ENCODE measurements at places on chromosomes 7 and 10.

DNA sequence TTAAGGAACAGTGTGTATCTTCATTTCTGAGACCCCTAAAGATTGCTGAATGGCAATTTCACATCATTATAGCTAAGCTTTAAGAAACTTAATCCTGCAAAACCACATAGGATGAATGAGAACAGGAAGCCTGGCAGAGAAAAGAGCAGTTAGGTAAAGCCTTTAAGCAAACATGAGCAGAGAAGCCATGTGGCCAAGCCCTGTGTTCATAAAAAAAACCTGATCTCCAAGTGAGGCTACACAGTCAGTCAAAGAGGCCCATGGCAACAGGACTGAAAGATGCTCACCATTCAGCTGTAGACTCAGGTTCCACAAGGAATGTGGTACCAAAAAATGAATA, 9.3 kb downstream of the LIPA start:
- no peak for DNase-seq

DNA sequence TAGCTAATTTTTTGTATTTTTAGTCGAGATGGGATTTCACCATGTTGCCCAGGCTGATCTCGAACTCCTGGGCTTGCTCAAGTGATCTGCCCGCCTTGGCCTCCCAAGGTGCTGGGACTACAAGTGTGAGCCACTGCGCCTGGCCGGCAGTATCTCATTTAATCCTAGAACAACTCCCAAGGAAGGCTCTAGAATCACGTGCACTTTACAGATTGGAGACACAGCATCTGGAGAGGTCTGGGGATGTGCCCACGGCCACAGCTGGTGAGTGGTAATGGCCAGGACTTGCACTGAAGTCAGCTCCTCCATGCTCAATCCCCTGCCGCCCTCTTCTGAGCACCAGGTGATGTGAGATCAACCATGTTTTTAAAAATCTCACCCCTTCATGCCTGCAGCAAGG, 43.1 kb downstream of the CARD11 start:
- no peak for DNase-seq

- no peak for DNase-seq
Measured at GRCh38 chr7:34162027-34162565, 256.8 kb downstream of the BMPER start.

DNA sequence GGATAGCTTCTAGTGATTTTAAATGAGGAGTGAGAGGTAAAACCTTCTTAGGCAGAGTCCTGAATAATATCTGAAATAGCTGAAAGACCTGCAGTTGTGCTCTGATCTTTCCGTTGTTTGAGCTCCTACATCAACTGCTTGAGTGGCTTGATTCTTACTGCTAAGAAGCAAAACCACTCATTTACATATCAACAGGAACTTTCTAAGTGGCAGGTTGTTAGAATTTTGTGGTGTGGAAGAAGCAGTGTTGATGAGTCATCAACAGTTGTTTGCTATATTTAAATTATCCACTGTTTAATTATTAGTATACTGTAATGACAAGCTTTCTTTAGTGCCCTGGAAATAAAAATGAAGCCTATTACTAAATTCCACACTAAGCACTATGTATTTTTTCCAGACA, 689.5 kb downstream of the DNAJB9 start:
- no peak for DNase-seq

DNA sequence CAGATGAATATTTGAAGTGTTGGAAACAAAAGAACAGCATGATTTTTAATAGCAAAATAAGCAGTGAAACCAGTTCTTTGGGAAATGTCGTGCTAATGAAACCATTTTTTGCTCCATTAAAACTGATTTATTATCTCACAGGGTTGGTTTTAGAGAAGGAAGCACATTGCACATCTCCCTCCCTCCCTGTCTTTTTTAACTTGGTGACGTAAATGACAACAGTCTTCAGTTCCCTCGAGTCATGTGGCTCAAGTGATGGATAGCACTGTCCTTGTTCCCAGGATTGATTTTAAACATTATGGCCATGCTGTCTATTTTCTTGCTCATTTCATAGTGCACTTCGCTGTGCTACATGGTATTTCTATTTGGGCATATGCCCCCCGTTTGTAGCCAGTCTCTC, 105.9 kb downstream of the DOCK1 start:
- no peak for DNase-seq

GRCh38 chr10:77970869-77971803, 44.6 kb upstream of the DLG5 start:
- DNase-seq, result no peak

DNA sequence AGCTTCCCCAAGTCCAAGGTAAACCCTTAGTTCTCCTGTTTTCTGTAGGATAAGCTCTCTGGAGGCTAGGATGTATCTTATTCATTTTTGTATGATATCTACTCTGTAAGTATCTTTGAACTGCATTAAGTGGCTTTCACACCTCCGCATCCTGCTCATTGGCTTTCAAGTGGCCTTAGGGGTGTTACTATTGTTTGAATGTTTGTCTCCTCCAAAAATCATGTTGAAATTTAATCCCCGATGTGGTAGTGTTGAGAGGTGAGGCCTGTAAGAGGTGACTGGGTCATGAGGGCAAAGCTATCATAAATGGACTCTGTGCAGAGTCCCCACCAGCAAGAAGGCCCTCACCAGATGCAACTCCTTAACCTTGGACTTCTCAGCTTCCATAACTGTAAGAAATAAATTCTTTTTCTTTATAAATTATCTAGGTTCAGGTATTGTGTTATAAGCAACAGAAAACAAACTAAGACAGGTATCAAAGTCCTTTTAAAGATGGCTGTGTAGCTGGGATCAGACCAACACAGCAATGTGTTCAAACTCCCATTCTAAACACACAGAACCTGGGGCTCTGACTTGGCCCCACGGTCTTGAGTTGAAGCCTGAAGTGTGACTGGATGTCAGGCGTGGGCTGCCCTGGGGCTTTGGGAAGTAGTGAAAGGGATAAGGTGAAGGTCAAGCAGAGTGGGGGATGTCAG, 25.9 kb downstream of the TBXAS1 start:
- DNase-seq, result no peak

DNA sequence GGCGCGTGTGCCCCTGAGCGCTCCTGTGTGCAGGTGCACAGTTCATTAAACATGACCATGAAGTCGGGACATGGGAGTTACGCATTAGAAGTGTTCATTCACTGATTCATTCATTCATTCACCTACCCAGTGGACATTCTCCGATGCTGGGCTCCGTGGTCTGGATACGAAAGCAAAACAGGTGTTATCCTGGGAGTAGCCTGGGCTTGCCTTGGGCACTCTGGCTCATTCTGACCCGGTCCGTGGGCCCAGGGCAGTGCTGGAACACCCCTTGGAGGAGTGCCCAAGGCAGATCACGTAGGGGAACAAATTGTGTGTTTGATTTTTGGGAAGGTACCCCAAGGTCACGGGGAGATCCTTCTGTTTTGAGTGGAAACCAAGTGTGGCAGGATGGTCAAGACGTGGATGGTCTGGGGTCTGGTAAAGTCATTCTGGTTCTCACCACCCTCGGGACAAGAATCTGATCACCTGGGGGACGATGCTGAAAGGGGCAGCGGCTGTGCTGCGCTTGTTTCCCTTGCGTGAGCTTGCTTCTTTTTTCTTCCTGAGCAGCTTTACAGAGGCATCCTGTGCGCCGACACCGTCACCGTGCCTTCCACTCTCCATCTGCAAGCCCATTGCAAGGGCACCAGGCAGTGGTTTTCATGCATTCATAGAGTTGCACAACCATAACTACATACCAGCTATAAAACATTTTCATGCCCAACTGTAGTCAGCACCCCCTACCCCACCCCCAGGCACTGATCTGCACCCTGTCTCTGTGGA, 10.1 kb downstream of the ELFN1 start:
- no peak for DNase-seq

DNA sequence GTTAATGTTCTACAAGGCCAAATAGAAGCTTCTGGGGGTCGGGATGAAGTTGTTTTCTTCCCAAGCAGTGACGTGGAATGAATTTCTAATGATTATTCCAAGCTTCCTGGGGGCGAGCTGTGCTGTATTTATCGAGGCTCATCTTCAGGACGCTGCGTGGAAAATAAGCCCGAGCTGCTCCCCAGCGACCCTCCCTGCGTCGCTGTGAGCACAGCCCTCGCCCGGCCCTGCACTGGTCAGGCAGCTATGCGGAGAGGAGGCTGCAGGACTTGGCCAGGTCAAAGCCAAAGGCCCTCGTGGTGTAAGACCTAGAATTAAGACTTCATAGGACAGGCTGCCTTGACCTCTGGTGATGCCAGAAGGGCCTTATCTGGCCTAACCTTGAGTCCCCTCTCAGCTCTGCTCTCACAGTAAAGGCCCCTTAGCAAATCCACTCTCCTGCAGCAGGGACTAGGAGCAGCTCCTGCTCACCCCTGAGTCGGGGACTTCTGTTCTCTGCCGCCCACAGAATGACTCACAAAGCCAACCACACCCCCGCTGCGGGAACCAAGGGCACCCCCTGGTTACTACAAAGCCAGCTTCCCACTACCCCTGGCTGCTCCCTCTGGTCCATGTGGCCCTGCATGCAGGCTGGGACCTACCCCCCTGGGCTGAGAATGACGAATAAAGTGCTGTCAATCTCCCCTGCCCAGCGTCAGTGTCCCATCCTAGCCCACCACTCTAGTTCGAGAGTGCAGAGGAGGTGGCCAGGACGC, 501.6 kb downstream of the TCERG1L start:
- no peak for DNase-seq

- no peak for DNase-seq
Measured at GRCh38 chr7:20399521-20399920, 68.8 kb downstream of the ITGB8 start.

- DNase-seq, result no peak
Measured at GRCh38 chr7:67847092-67847787, 850.6 kb downstream of the TYW1 start.

DNA sequence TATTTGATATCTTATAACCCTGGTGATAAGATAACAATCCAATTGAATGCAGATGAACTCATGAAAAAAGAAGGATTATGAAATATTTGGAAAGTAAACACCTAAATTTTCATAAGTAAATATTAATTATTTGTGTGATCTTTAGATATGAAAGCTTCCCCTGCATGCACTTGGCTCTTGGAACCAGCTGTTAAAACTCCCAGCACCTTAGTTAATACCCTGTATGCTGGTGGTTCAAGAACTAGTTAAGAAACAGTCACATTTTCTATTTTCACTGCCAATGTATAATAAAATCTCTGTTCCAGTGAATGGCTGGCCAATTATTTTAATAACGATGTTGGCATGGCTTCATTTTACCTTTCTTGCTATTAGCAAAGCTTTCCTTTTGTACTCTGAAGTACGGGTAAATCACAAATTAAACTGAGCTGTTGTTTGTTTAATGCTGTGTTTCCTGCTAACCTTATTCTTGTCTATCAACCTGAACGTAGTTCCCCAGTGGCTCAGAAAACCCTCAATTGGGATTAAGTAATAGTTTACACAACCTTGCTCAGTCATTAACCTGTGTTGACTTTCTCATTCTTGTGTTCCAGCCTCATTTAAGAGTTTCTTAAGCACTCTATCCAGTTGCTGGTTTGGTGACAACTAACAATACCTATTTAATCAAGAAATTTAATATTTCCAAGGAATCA, 38.9 kb downstream of the MET start:
- DNase-seq, result no peak

GRCh38 chr10:61812052-61812721, 89.3 kb upstream of the ARID5B start:
- no peak for DNase-seq

DNA sequence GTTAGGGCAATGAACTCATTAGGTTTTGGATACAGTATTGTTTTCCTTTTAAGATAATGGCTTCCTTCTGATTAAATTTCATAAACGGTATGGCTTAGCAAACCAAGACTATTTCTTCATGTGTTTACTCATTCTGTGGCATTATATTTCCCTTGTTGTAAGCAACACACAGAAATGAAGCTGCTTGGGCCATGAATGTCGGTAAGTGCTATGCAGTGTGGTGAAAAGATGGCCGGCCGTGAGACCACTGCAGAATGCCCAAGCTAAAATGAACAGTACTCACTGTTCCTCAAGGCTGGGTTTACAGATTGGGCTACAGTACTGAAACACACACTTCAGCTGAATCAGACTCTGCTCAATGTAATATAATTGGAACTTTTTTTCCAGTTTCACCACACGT, 8.1 kb downstream of the APBB1IP start:
- DNase-seq, result no peak

DNA sequence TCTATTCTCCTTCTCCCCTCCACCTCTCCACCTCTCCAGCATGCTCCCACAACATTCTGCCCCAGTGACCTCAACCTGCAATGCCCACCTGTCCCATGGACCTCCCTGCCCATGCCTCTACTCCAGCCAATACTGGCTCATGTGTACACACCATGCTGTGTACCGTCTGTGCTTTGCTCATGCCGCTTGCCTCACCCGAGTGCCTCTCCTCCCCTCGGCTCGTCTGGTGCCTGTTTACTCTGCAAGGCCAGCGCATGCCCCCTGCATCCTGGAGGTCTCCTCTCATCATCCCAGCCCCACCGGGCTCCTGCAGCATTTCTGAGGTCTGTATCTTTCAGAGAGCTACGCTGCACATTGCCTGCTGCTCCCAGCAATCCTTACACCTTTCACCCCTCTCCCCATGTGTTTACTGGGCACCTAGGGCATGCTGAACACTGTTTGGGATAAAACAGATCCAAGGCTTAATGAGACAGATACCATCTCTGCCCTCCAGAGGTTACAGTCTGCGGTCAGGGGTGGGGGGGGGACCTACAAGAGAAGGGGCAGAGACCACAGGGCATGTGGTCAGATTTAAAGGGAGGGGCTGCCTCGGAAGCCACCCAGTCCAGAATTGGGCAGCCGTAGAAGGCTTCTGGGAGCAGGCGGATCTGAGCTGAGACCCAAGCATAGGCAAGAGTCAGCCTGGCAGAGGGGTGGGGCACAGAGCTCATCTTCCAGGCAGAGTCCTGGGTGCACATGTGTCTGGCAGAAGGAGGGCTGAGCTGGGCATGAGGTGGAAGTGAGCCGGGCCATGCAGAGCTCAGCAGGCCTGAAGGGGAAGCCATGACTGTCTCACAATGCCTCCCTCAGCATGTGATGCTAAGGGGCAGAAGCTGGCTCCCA, 29.6 kb upstream of the PSAP start:
- no peak for DNase-seq

GRCh38 chr10:2300231-2300630, 562.9 kb upstream of the ADARB2 start:
- no peak for DNase-seq

DNA sequence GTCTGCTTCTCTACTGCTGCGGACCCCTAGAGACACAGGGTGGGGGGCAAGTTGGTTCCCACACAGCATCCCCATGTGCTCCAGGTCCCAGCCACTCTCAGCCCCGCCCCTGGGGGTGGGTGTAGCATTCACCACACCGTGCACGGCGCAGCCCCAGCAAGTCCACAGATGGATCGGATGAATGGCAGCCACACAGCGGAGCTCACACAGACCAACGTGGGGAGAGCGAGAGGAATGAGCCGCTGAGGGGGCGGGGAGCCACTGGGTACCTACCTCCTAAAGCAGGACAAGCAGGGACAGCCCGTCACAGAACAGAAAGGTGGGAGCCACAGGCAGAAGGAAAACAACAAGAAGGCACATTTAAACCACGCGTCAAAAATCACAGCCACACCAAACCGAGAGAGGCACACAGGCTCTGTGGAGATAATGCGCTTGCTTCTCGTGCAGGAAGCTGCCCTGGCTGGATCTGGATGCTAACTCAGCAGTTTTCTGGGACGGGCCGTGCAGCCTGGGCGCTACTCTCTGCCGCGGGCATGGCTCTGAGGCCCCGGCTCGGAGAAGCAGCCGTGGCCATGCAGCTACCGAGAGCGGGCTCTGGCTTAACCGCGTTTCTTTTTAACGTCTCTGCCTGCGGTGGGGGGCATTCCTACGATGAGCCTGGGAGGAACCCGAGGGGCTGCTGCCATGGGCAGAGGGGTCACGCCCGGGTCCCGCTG, 102.5 kb downstream of the CYTH3 start:
- no peak for DNase-seq

Measured in endothelial cell (in vitro differentiated cells).